Activated CD4-positive, alpha-beta memory T cell treated with anti-CD3 and anti-CD28 coated beads, Interleukin-2, amount 10 ng/mL, durations not matched to agents 7 days and 5 days (primary cell): ENCODE measurements at places on chromosomes 2 and 18.

GRCh38 chr18:61950371-61950770, 57.6 kb upstream of the RNF152 start:
- no peak for DNase-seq

DNA sequence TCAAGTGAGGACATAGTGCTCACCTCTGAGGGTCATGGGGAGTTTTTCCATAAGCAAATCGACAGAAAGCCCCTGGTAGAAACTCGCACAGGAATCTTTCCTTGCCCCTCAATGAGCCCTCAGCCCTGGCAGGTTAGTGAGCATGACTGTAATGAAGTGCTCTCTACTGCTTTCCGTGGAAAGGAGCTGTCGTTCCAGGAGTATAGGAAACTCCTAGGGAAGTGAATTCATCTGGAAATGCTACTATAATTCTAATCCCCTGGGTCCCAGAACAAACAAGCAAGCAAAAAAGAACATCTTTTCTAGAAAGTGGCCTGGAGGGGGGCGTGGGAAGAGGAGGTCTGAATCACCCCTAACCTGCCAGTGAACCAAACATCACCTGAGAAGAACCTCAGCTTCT, 18.1 kb downstream of the BCL2L11 start:
- no peak for DNase-seq

DNA sequence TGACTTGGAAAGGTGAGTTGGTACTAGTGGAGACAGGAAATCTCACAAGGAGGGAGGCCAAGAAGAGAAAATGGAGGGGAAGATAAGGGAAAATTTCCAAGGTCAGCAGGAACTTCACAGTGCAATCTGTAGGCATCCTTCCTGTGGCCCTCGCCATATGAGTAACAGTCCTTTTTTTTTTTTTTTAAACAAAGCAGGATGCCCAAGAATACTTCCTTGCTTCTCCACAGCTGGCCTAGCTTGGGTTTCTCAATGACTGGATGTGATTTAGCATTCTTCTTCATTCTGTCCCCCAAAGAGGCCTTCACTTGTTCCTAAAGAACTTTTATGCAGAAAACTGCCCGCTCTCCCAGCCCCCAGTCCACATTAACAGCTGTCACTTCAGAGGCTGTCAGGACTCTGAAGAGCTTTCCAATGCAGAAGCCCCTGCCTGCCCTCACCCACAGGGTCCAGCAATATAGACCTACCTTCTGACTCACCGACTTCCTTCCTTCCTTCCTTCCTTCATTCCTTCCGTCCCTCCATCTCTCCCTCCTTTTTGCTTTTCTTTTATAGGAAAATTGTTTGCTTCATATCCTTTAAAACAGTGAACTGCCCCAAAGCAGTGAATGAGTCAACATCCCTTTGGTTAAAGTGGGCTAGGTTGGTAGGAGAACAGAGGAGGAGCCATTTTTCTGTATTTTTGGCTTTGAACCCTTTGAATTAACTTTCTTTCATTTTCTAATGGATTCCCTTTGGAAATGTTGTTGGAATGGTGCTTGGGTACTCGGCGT, 172.0 kb downstream of the MGAT5 start:
- no peak for DNase-seq

GRCh38 chr2:156340804-156341451, 8.4 kb upstream of the NR4A2 start:
- peak; percentile 51 for DNase-seq

DNA sequence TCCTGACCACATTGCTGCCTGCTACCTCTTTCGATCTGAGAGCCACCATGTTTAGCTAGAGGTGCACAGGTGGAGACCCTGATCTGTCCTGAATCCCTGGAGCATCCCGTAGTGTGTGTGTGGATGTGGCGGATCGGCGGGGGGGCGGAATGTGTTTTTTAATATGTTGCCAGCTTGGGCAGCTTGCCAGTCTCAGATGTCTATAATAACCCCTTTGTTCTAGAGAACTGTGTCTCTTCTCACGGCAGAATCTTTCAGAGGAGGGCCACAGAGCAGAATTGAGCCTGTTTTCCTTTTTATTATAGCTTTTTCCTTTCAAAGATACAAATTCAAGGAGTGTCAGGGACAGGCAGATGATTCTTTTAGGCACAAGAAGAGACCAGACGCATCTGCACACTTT, 934.1 kb upstream of the KLHL29 start:
- no peak for DNase-seq

DNA sequence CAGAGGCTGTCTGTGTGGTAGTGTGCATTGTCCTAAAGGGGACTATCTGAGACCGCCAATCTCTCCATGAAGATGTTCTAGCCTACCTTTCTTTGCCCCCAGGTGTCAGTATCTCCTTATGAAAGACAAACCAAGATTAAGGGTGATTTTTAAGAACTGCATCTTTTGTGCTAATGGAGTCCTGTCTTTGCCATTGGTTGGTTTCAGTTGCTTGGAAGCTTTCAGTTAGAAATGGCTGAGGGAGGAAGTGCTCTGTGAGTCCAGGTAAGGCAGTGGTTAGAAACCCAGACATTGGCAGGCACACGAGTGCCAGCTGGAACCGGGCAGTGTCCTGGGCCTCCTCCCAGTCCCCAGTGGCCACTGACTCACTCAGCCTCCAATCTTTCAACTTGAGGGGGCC, 111.3 kb downstream of the DOCK10 start:
- DNase-seq = no peak

DNA sequence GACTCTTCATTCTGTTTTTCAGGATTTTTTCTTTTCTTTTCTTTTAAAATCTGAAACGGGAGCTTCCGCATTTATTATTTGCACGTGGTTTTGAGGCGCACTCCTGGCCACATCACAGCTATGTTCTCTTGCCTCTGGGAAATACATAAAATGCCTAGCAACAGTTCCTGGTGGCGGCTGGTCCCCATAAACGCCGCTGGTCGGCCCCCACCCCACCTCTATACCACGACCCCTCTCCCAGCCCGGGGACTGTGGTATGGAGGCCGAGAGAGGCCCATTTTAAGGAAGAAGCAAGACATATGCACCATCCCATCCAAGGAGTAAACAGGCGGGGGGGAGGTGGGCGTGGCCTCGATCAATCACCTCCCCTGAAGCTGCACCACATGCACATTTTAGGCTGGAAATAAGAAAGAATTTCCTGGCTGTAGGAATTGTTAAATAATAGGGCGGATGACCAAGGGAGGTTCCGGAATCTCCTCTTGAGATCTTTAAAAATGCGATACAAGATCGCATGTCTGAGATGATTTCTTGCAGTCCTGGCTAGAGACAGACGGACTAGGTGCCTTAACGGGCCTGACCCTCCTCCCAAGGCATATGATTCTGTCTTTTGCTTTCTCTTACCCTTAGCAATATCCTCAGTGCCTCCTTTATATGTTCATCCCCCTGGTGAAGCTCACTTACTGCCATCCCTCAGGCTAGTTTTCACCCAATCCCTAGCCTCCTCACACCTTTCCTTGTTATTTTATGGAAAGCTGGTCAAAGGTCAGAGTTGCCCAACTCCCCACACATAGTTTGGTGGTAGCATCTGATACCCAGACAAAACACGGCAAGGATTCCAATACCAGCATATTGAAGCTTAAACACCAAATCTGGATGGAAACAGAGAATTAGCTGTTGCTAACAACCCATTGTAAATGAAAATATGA, 82.4 kb downstream of the BCL2 start:
- no peak for DNase-seq
